ENCODE measurements at places on chromosomes 5 and 9.

- H3K27me3 ChIP-seq = no peaks in the 10 kb centered on the region
- no peak overlapping the region for H3K27ac ChIP-seq
- H3K4me1 ChIP-seq = no peaks in the 10 kb centered on the region
- no peak for DNase-seq
- no peak overlapping the region for H3K4me3 ChIP-seq
These were observed 800.6 kb upstream of the CDH6 start for GRCh38 chr5:30392897-30393296.

GRCh38 chr9:129933185-129934040, 98.2 kb downstream of the USP20 start:
- DNase-seq = no peak
- peak overlapping the region; percentile 81 for H3K27ac ChIP-seq
- no peak overlapping the region for H3K4me3 ChIP-seq
- H3K27me3 ChIP-seq = no peaks in the 10 kb centered on the region
- H3K36me3 ChIP-seq = peaks cover 13% of the 10 kb centered on the region
- H3K4me1 ChIP-seq = peaks cover 52% of the 10 kb centered on the region

DNA sequence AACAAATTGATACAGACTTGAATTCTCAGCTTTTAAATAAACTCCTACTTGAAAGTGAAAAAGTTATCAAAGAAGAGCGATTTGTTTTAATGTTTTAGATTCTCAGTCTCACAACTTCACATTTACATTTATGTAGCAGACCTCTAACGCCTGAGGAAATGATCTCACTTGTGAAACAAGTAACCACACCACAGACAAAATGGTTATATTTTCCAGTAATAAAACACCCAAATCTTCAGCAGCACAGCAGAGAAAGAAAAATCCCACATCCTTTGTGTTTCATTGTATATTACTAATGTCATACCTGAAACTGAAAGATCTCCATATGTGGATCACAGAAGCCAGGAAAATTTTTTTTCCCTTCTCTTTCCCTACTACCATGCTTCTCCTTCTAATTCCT, 29.8 kb upstream of the GZMA start:
- no peaks in the 10 kb centered on the region for H3K4me1 ChIP-seq
- no peaks in the 10 kb centered on the region for H3K27me3 ChIP-seq
- H3K27ac ChIP-seq = no peak overlapping the region
- no peak for DNase-seq
- no peaks in the 10 kb centered on the region for H3K36me3 ChIP-seq

DNA sequence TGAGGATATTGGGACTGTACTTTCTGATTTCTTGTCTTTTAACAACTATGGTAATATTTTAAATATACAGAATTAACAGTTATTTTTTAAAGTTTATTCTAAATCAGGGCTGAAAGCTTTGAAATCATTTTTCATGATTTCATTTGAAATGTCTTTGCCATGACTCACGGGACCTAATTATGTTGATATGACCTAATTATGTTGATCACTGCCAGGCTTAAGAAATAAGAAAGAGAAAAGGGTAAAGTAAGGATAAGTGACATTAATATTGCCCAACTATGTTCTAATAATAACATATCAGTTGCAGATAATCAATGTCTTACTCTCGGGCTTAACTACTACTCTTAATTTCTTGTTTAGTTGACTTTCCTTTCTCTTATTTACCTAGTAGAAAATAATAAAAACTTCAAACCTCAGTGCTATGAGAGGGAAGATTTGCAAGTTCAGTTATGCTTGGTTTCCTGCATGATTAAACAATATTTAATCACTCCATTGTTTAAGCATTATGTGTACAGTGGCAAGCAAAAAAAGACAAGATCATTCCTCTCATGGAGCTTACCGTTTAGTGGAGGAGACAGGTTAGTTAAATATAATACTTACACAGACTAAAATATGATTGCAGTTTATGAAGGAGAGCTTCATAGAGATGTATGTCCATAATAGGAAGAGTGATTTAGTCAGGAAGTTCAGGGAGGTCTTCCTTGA, 67.0 kb upstream of the EIF4EBP3 start:
- no peak for DNase-seq
- no peaks in the 10 kb centered on the region for H3K4me1 ChIP-seq
- H3K4me3 ChIP-seq = no peak overlapping the region
- H3K36me3 ChIP-seq = no peaks in the 10 kb centered on the region
- H3K27ac ChIP-seq = no peak overlapping the region

- no peak for DNase-seq
- no peak overlapping the region for H3K27ac ChIP-seq
- H3K27me3 ChIP-seq = no peaks in the 10 kb centered on the region
- peaks cover 72% of the 10 kb centered on the region for H3K4me1 ChIP-seq
- H3K36me3 ChIP-seq = no peaks in the 10 kb centered on the region
These were observed 43.0 kb downstream of the PIK3R1 start for GRCh38 chr5:68258531-68258930.

- no peak overlapping the region for H3K27ac ChIP-seq
- no peak overlapping the region for H3K4me3 ChIP-seq
- no peak for DNase-seq
These were observed 25.3 kb downstream of the ARSB start for GRCh38 chr5:78959767-78960166.

DNA sequence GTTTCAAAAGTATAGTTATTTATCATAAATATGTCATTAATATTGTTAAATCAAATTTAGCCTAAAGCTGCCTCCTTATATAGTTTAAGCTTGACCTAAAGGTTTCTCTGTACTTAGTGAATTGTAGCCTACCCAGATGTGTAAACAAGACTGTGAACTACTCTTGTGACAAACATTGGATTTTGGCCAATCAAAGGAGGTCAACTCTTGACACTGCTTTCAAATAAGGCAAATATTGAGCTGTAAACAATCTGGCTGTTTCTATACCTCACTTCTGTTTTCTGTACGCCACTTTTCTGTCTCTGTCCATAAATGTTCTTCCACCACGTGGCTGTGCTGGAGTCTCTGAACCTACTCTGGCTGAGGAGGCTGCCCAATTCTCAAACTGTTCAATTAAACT, 51.2 kb downstream of the FXN start:
- H3K4me1 ChIP-seq = peaks cover 7% of the 10 kb centered on the region
- no peaks in the 10 kb centered on the region for H3K27me3 ChIP-seq
- no peak for DNase-seq

DNA sequence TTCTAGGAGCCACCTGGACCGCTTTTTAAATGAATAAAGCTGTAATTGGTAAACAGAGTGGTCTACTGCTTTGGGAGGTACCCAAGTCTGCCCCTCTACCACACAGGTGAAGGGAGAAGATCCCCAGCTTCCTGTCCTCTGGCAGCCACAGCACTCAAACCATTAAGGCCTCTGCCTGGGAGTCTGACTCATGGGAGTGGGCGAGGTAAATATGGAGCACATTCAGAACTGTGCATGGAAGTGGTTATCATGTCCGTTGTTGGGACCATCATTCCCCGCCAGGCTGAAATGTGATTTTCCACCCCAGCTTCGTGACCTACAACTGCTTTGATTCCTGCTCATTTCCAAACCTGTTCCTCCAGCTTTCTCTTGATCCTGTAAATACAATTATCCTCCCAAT, 59.5 kb upstream of the ALDH1B1 start:
- no peaks in the 10 kb centered on the region for H3K36me3 ChIP-seq
- no peak overlapping the region for H3K27ac ChIP-seq
- no peak for DNase-seq
- H3K4me1 ChIP-seq = no peaks in the 10 kb centered on the region
- no peaks in the 10 kb centered on the region for H3K27me3 ChIP-seq

DNA sequence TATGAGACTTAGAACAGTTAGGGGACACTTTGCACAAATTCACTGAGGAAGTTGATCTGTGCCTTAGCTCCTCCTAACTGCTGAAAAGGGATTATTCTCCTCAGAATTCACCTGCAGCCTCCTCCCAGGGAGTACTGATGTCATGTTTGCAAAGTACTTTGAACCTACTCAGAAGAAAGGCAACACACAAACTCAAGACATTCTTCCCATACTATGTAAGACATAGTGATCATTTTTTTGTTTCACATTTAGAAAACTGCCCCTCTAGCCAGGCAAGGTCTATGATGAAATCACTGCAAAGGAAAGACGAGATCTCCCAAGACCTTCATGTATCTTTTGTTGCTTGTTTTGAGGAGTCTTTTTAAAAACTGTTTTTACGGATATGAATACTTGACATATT, 10.6 kb upstream of the VLDLR start:
- H3K4me1 ChIP-seq = no peaks in the 10 kb centered on the region
- H3K27me3 ChIP-seq = no peaks in the 10 kb centered on the region
- H3K4me3 ChIP-seq = no peak overlapping the region
- H3K27ac ChIP-seq = no peak overlapping the region

DNA sequence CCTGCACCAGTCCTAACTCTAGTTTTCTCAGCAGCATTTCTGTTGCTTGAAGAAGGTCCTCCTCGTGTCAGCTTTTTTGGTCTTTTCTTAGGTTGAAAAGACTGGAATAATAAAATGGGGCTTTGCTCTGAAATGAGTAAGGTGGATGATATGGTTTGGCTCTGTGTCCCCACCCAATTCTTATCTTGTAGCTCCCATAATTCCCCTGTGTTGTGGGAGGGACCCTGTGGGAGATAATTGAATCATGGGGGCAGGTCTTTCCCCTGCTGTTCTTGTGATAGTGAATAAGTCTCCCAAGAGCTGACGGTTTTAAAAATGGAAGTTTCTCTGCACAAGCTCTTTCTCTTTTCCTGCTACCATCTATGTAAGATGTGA, 53.6 kb downstream of the LIX1 start:
- no peaks in the 10 kb centered on the region for H3K4me1 ChIP-seq
- no peaks in the 10 kb centered on the region for H3K36me3 ChIP-seq
- H3K27ac ChIP-seq = no peak overlapping the region
- no peaks in the 10 kb centered on the region for H3K27me3 ChIP-seq
- no peak overlapping the region for H3K4me3 ChIP-seq

DNA sequence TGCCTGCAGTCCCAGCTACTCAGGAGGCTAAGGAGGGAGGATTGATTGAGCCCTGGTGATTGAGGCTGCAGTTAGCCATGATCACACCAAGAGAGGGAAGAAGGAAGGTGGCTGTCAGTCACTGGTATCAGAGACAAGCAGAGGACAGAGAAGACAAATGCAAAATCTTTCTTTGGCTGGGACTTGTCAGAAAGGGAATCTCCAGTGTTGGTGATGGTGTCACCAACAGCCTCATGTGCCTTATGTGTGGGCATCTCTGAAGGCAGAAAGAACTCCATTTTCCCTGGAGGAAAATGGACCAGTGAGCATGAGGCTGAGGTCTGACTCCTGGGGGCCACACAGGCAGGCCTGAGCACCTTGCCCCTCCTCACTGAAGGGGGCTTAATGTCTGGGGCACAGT, 12.1 kb upstream of the RNF183 start:
- no peak overlapping the region for H3K4me3 ChIP-seq
- H3K27me3 ChIP-seq = no peaks in the 10 kb centered on the region
- no peaks in the 10 kb centered on the region for H3K4me1 ChIP-seq
- no peak overlapping the region for H3K27ac ChIP-seq
- peaks cover 3% of the 10 kb centered on the region for H3K36me3 ChIP-seq

GRCh38 chr9:95962936-95963335, 87.4 kb downstream of the ERCC6L2 start:
- no peaks in the 10 kb centered on the region for H3K36me3 ChIP-seq
- no peaks in the 10 kb centered on the region for H3K27me3 ChIP-seq
- no peak overlapping the region for H3K27ac ChIP-seq
- no peak overlapping the region for H3K4me3 ChIP-seq

GRCh38 chr5:50889790-50890189, 223.4 kb downstream of the PARP8 start:
- no peaks in the 10 kb centered on the region for H3K27me3 ChIP-seq
- H3K4me3 ChIP-seq = no peak overlapping the region
- H3K27ac ChIP-seq = no peak overlapping the region
- DNase-seq = no peak
- no peaks in the 10 kb centered on the region for H3K36me3 ChIP-seq

- DNase-seq = no peak
- no peaks in the 10 kb centered on the region for H3K36me3 ChIP-seq
- no peaks in the 10 kb centered on the region for H3K27me3 ChIP-seq
- no peak overlapping the region for H3K4me3 ChIP-seq
- peaks cover 10% of the 10 kb centered on the region for H3K4me1 ChIP-seq
- H3K27ac ChIP-seq = no peak overlapping the region
These were observed 3.0 kb upstream of the SETX start for GRCh38 chr9:132357764-132358163.

GRCh38 chr5:17216176-17216973, 1.1 kb upstream of the BASP1 start:
- H3K36me3 ChIP-seq = no peaks in the 10 kb centered on the region
- H3K27me3 ChIP-seq = no peaks in the 10 kb centered on the region
- H3K27ac ChIP-seq = peak overlapping the region; percentile 86
- H3K4me1 ChIP-seq = peaks cover 19% of the 10 kb centered on the region

DNA sequence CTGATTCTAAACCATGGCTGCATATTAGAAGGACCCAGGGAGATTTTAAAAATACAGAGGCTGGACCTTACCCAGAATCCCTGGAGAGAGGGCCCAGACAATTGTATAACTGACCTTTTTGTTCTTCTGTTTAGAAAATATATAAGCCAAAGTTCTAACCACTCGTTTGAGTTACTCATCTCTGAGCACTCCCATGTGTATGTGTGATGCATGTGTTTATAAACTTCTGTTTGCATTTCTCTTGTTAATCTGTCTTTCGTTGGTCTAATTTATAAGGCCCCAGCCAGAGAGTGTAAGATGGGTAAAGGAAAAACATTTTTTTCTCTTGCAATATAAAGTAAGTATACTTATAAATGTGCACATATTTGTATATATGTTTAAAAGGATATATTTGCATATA, 443.9 kb downstream of the ZNF608 start:
- H3K4me3 ChIP-seq = no peak overlapping the region
- H3K36me3 ChIP-seq = no peaks in the 10 kb centered on the region
- no peak for DNase-seq

DNA sequence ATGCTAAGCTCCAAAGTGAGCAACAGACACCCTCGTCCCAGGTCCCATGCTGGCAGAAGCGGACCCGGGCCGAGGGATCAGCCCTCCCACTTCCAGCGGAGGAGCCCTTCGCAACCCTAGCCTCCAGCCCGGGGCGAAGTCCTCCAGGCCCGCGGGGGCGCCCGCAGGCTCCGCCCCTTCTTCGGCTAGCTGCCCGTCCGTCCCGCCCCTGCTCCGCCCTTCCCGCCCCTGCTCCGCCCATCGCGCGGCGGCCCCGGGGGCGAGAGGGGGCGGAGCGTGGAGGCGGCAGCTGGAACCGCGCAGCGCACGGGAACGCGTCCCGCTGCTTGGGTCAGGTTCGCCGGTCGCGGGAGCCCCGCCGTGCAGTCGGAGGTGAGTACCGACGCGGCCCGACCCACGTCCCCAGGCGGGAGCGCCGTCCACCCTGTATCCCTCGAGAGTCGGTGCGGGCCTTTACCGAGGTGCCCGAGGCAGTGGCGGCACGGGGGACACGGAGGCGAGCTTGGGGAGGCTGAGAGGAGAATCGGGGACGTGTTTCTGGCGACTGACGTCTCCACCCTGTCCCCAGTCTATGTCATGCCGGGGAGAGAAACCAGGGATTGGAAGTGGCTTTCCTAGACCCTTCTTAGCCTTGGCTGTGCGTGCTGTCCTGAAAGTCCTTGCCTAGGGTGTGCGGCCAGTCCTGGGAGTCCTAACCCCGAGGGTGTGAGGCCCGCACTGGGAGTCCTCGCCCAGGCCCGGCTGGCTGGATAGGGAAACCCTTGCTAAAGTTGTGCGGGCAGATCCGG, at the start of gene ACO1:
TSS of gene ACO1 (plus strand) at position 280 of the 788 bp plus-strand sequence. CDS start 20,864 bp downstream, outside the sequence.
- H3K27ac ChIP-seq = peak within 1 kb of the TSS; percentile 88
- no peaks in the 10 kb centered on the region for H3K36me3 ChIP-seq
- DNase-seq = peak; percentile 93
- peaks cover 5% of the 10 kb centered on the region for H3K4me1 ChIP-seq
- H3K27me3 ChIP-seq = peaks cover 22% of the 10 kb centered on the region
